ENCODE measurements at places on chromosomes 3 and 15.

GRCh38 chr3:14452740-14453710 lies 50.6 kb downstream of the SLC6A6 start:
- DNase-seq, result no peak

DNA sequence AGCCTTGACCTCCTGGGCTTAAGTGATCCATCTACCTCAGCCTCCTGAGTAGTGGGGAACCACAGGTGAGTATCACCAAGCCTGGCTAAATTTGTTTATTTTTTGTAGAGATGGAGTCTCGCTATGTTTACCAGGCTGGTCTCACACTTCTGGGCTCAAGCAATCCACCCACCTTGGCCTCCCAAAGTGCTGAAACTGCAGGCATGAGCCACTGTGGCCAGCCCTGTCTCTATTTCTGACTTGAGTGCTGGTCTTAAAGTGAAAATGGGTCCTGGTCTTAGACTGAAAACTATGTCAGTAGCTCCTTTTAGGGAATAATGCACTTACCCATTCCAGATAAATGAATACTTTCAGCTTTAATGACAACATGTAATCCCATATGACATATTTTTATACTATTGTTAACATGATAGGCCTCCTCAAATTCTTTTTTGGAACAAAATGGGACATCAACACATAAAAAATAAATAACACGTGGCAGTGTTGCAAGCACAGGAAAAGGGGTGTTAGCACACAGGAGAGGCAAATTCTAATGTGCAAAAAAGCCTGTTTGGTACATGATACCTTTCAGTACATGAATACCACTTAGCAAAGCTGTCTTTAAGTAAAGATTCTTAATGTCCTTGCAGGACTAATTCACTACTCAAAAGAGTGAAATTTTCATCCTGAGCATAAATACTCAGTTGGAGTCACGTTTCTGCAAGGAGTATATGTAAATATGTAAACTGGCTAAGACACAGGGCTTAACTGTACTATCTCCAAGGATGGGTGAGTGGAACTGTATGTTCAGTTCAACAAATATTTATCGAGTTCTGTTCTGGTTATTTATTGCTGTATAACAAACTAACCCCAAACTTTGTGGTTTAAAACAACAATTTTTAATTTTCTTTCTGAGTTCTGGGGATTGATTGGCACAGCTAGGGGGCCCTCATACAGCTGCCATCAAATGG lies 194.7 kb downstream of the NR1D2 start:
- DNase-seq, result no peak

- no peak for DNase-seq
Observed at GRCh38 chr15:59349680-59350420, 22.8 kb downstream of the MYO1E start.

DNA sequence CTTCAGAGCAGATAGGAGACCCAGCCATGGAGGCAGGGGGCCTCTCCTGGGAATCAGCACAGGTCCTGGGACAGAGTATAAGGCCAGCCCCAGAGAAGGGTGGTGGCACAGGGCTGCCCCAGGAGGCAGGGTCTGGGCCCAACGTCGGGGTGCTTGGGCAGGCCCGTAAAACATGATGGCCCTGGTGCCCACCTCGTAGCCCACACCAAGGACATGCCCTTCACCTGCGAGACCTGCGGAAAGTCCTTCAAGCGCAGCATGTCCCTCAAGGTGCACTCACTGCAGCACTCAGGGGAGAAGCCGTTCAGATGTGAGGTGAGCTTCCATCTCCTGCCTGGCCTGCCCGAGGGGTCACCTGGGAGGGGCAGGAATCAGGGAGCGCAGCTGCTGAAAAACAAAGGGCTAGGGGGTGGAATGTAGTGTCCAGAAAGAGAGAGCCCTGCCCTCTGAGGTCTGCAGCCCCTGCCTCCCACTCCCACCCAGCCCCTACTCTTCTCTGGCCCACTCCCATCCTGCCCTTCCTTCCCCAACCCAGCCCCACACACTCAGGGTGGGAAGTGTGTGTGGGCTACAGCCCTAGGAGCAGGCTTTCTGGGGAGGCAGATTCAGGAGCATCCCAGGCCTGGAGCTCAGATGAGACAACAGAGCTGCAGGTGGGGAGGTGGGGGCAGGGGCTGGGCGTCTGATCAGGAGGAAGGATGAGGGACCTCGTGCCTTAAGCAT lies 9.5 kb downstream of the ZBTB47 start:
- DNase-seq, result no peak

DNA sequence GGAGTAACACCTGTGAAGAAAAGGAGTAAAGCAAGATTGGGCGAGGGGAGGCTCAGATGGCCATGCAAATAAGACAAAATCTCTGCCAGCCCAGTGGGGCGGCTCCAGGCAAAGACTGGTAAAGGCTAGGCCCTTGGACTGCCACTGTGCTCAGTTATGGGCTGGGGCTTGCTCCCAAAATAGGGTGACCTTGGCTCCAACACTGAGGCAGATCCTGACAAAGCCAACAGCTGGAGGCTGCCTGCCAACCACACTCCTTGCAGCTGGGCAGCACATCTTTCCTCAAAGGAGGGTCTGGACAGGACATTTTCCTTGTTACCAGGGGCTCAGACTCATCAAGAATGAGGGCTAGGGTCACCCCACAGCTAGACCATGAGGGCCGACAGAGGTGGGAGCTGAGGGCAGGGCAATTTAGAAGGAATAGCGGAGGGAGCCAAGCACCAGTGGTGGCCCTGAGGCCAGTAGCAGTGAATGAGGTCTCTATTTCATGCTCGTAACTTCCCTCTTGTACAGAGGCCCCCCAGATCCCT lies 86.1 kb downstream of the CHRD start:
- no peak for DNase-seq

DNA sequence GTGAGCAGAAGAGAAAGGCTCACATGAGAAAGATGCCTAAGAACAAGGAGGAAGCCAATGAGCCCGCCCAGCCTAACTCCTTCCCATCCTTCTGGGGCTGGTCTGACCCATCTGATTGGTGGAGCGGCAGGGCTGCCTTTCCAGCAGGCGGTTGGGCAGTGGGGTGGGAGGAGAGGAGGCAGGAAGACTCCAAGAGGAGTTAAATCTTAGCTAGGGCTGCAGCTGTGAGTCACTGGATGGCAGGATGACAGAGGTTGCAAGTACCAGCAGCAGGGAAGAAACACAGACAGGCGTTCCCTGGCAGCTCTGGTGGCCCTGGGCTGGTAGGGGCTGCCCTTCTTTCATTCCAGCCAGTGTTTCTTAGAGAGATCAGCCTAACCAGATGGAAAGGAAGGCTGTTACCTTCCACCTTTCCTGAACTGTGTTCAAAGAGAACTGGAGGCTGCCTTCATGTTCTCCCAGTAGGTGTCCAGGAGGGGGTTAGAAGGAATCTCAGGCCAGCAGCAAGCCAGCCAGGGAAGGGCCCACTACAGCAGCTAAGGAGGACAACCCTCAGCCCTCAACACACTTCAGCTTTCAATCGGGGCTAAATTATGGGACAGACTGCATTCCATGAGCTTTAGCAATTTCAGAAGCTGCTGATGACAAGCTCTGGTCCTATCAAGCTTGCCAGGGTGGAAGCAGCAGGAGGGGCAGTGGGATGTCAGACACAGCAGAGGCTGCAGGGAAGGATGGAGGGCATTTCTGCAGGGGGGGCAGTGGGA lies 50.3 kb downstream of the CHSY1 start:
- DNase-seq, result peak; percentile 50

GRCh38 chr15:96756146-96756545 lies 425.6 kb downstream of the NR2F2 start:
- DNase-seq, result no peak

GRCh38 chr3:29409409-29409808 lies 128.5 kb downstream of the RBMS3 start:
- DNase-seq, result no peak

GRCh38 chr15:39269821-39270220 lies 311.1 kb upstream of the THBS1 start:
- no peak for DNase-seq

DNA sequence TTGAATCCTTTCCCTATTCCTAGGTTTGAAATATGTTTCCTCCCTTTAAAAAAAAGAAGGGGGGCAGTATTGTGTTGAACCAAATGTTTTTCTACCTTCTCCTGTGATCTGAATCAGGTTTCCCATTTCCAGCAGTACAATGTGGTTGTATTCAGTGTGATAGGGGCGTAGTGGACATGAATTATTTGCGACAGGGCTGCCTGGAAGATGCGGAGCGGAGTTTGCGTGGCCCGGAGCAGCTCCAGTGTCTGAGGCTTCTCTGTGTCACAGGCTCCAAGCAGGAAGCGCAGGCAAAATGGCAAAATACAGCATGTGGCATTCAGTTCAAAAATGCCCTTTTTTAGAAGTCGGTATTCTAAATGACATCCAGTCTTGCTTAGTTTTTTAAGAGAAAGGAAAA lies 154.4 kb downstream of the PGPEP1L start:
- DNase-seq, result peak; percentile 89

- DNase-seq, result no peak
Observed at GRCh38 chr3:153330901-153331300, 168.9 kb downstream of the RAP2B start.

GRCh38 chr15:52094811-52095584 lies 17.6 kb downstream of the BCL2L10 start:
- no peak for DNase-seq

DNA sequence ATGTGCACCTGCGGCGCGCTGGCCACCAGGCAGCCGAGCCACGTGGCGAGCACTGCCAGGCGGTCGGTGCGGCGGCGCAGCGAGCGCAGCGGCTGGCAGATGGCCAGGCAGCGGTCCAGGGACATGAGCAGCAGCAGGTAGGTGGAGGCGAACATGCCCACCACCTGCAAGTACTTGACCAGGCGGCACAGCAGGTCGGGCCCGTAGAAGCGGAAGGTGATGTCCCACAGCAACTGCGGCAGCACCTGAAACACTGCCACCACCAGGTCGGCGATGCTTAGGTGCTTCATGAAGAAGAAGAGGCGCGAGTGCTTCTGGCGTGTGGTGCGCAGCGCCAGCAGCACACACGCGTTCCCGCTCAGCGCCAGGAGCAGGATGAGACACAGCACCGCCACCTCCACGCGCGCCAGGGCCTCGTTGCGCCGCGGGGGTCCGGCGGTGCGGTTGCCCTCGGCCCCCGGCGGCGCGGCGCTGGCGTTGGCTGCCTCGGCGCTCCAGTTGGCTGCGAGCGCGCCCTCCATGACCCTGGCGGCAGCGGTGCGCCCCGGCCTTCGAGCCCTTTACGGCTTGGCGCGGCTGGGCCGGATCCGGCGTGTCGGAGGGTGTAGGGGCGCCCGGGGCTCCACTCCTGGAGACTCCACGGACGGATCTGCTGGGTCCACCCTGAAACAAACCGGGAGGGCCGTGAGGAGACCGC lies 1.6 kb downstream of the OXTR start:
- no peak for DNase-seq

GRCh38 chr15:26886566-26886965 lies 19.7 kb downstream of the GABRA5 start:
- no peak for DNase-seq

DNA sequence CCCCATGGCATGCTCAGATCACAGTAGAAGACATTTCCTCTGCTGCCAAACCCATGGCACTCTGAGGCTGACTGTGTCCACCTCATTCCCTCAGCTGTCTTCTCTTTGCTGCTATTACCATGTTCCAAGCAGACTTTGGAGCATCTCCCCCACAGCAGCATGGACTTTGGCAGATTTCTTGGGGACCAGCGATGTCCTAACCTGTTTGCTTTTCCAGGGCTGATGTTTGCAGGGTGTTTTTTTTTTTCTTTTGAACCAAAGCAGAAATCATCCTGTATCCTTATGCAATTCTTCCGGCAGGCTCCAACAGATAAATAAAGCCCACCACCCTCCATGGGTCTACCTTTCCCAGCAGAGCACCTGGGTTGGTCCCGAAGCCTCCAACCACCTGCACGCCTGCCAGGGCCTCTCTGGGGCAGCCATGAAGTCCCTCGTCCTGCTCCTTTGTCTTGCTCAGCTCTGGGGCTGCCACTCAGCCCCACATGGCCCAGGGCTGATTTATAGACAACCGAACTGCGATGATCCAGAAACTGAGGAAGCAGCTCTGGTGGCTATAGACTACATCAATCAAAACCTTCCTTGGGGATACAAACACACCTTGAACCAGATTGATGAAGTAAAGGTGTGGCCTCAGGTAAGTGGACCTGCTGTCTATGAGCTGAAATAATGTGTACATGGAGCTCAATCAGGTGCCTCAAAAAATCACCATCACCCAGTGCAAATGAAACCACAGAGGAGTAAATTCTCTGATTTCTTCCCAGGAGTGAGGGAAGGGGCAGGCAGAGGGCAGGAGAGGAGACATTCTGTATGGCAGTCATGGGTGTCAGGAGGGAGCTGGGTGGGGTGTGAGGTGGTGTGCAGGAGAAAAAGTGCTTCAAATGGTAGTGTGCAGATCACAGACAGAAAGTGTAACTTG lies at the start of gene AHSG:
Gene AHSG (plus strand): TSS at position 340 of the 916 bp plus-strand sequence. CDS start 82 bp downstream, at position 422.
- no peak for DNase-seq

DNA sequence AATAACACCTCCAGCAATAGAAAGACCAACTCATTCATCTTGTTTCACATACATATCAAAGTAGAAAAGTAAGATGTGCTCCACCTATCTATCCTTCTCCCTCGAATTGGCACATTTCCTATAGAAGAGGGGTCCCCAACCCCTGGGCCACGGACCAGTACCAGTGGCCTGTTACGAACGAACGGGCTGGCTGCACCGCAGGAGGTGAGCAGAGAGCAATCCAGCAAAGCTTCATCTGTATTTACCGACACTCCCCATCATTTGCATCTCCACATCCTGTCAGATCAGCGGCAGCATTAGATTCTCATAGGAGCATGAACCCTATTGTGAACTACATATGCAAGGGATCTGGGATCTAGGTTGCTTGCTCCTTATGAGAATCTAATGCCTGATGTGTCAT lies 95.0 kb upstream of the CGNL1 start:
- no peak for DNase-seq

DNA sequence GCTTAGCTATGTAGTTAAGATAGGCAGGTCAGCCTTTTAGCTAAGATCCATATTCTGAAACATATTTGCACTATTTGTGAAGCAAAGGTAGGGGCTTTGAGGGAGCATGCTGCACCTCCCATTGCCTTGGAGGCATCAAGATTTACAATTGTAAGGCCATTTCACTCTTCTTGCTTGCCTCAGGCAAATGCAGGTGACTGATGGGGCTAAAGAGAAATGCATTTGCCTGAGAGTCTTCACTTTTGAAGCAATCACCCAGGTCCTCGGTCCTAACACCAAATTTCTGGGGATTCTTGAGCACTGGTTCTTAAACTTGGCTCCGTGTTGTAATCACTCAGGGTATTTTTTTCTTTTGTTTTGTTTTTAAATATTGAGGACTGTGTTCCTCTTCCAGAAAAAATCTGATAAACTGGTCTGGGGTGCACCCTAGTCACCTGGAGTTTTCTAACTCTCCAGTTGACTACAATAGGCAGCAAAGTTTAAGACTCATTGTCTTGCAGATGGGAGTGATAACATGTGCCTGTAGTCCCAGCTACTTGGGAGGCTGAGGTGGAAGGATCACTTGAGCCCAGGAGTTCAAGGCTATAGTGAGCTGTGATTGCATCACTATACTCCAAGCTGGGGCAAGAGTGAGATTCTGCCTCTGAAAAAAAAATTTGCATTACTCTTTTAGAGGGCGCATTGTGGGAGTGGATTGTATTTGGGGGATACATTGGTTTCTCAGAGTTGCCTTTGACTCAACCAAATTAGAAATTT lies 68.1 kb downstream of the EOMES start:
- DNase-seq, result no peak

GRCh38 chr15:93241696-93242585 lies 152.9 kb upstream of the RGMA start:
- DNase-seq, result no peak
